ENCODE measurements at places on chromosomes 16 and 17.

- DNase-seq, result no peak
These were observed 74.9 kb upstream of the BCAR1 start for GRCh38 chr16:75326333-75326732.

DNA sequence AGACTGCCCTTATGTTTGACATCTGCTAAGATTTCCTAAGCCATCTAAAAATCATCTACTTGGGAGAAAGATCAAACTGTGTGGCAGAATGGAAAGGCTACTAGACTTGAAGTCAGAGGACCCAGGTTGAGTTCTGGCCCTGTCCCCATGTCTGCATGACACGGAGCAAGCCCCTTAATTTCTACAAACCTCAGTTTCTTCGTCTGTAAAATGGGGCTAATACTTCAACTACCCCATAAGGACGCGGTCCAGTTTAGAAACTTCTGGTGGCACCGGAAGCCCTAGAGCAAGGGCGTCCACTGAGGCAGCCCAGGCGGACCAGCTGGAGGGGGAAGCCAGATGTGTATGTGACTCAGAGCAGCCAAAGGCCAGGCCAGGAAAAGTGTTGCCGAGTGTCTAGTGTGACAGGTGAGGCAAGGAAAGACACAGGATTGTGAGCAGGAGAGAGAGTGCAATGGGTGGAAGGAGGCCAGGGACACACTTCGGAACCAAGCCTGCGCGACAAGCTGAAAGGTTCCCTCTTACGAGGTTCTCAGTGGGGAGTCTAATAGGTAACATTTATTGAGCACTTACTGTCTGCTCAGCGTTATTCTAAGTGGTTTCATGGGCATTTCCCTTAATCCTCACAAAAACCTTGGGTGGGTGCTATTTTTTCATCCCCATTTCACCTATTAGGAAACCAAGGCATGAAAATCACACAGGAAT is 17.8 kb upstream of the PITPNM3 start:
- DNase-seq, result no peak

DNA sequence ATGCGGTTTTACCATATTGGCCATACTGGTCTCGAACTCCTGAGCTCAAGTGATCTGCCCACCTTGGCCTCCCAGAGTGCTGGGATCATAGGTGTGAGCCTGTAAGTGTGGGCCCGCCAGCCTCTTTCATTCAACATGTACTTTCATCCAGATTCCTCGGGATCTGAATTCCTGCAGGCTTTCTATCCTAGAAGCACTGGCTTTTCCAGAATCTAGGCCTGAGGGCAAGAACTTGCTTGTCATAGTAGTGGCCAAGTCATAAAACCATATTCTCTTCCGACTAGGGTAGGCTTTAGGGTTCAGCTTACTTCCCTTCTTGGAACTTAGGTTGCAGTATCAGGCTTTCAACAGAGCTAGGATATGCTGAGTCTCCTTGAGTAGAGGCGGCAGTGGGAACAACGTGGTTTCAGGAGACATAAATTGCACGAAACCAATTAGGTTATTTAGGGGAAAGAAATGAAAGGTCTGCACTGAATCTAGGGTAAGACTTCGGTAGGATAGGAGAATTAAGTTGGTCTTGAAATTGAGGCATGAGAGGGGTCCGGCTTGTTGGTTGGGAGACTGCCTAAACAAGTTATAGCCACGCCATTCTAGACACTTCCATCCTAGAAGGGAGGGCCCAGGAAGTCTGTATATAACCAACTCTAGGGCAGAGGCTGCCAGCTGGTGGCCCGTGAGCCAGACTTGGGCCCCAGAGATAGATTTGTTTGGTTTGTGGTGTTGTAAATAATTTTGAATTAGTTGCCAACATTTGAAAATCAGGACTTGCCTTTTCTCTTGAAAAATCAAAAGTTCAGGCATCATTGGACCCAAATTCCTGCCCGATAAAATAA is 15.6 kb downstream of the SLC7A6 start:
- DNase-seq, result no peak

DNA sequence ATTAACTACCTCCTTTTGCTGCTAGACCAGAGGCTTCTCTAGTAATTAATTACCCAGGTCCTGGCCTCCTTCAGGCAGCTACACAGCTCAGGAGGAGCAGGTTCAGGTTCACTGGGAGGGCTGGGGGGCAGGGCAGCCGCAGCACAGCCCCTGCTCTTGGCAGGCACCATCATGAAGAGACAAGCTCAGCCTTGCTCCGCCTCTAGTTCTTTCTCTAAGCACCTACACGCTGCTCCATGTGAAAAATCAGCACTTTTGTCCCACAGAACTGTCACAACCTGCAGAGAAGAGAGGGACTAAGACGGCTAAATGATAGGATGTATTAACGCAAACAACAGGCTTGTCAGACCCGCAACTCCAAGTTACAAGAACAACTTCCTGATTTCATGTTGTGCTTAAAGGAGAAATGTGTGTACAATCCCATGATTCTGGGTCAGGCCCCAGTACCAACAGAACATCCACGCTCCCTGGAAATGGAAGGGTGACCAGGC is 53.4 kb downstream of the GRB2 start:
- peak; percentile 74 for DNase-seq

- no peak for DNase-seq
These were observed 31.5 kb upstream of the B4GALNT2 start for GRCh38 chr17:49101054-49101534.

DNA sequence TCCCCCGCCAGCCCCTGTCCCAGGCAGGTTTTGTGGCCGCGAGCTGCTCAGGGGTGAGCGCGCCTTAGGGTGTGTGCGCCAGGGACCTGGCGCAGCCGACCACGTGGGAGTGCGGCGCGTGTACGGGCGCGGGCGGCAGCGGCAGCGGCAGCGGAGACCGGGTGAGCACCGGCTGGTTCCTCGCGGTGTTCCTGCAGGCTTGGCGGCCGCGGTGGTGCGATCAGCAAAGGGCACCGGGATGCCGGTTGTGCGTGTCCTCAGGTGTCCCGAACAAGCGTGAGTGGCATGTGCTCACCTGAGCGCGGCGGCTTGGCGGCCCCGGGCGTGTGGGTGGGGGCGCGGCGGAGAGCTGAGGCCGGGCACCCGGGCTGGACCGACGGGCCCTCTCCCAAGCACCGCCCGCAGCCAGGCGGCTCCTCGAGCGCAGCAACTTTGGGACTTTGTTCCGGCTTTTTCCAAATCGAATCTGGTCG is 381 bp upstream of the HSD11B2 start:
- DNase-seq, result no peak

GRCh38 chr16:67845291-67846062 is 1.3 kb upstream of the NUTF2 start:
- peak; percentile 20 for DNase-seq

- DNase-seq, result peak; percentile 30
These were observed 759 bp upstream of the PAM16 start for GRCh38 chr16:4351880-4352279.

GRCh38 chr17:49745175-49746139 is 18.5 kb downstream of the FAM117A start:
- no peak for DNase-seq

DNA sequence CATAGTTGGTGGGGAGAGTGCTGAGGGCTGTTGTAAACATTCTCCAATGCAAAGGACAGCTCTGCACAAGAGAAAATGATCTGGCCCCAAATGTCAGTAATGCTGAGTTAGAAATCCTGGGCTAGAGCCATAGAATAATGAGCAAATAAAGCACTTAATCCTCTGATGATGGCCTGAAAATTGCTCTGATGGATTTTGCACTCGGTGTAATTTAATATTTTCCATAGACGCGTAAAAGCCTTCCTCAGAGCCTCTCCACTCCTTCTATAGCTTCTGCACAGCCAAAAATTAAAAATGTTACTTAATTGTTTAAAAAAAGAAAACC is 23.7 kb downstream of the FAM20A start:
- no peak for DNase-seq

DNA sequence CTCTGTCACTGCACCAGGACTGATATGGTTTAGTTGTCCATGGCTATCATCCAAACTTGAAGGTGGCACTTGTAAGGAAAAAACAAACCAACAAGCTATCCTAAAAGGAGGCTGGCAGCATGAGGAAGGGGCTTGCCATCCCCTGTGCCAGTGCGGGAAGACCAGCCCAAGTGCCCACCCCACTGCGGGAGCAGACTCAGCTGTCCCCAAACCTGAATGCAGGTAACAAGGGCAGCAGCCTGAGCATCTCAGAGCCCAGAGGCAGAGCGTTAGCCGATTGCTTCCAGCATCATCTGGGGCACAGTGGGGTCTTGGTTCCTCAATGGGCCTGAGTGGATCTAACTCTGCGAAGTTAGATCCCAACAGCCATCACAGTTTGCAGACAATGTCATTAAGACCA is 29.2 kb upstream of the C16orf78 start:
- no peak for DNase-seq

GRCh38 chr16:88424587-88425235 is 28.4 kb upstream of the ZFPM1 start:
- DNase-seq, result no peak

GRCh38 chr16:64469906-64470702 is 651.8 kb downstream of the CDH11 start:
- DNase-seq, result no peak

- DNase-seq, result peak; percentile 51
These were observed 43.2 kb downstream of the TSC2 start for GRCh38 chr16:2090777-2091546.

- DNase-seq, result no peak
These were observed 8.1 kb upstream of the TIMP2 start for GRCh38 chr17:78933025-78933958.

GRCh38 chr17:14616528-14616927 is 315.6 kb downstream of the HS3ST3B1 start:
- DNase-seq, result no peak

GRCh38 chr16:3541527-3542155 is 35.6 kb downstream of the NLRC3 start:
- DNase-seq, result no peak

DNA sequence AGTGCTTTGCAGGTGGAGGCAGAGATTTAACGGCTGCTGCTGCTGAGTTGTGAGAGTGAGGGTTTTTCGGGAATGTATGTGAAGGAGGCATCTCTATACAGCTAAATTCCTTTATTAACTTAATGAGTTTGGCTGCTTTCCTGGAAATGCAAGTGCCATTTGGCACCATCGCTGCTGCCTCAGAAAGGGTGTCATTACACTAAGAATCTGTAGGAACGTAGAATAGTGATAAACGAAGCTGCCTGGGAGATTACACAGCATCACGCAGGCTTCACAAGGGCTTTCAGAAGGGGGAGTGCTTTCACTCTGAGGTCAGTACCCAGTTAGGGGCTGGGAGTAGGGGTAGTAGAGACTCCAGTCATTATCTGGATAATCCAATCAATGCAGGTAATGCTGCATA is 14.1 kb upstream of the NLRP1 start:
- no peak for DNase-seq

DNA sequence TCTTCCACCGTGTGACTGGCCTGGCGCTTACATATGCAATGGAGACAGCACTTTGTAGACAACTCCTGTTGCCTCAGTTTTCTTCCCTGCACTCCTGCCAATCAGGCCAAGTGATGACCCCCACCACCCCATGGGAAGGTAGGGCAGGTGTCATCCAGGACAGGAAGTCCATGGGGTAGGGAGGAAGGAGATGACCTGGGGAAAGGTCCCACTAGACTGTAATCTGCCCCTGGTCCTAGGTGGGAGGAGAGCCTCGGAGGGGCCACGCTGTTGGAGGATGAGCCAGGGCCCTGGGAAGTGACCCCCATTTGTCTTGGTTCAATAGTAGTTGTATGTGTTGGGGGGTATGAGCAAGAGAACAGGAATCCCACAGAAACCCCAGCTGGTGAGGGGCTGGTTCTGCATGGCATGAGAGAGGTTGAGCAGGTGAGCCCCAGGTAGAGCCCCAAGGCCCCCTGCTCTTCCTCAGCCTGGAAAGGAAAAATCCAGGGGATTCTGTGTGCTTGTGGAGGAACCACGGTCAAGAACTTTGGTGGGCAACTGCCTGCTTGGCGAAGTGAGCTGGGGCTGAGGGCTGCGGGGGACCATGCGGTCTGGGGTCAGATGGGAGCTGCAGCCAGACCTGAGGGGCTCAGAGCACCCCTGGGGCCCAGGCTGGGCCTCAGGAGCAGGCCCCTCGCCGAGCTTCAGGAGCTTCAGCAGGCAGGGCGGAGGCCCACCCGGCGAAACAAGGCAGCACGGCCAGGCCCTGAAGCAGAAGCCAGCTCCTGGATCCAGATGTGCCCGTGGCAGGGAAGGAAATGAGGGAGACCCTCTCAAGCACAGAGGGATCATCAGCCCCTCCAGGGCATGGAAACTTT is 50.7 kb downstream of the NT5M start:
- no peak for DNase-seq

DNA sequence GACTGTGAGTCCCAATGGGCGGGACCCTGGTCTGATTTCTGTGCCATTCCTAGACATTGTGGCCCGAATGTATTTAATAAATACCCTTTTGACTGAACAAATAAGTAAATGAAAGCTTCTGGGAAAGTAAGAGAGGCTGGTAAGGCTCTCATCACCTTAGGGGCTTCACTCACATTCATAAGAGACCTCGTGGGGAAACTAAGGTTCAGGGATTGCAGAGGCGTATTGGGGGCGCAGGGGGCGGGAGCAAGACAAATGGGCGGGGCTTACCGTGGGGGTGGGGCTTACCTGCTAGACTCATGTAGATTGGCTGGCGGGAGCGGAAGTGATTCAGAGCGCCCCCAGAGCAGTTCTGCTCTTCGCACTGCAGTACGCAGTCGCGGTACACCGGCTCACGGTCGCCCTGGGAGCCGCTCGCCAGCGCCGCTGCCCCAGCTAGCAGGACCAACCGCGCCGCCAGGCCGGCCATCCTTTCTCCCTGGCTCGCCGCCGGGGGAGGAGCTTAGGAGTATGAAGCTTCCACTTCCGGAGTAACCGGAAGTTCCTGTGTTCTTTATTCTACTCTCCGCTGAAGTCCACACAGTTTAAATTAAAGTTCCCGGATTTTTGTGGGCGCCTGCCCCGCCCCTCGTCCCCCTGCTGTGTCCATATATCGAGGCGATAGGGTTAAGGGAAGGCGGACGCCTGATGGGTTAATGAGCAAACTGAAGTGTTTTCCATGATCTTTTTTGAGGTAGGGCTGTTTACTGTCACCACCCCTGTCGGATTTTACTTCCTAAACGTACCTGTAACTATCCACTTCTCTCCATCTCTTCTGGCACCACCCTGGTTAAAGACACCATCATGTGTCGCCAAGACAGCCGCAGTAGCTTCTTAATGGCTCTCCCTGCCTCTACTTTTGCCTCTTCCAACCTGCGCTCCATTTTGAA is at the start of gene PGAP3:
Gene PGAP3 (minus strand): TSS at position 512 of the 929 bp plus-strand sequence. CDS start 43 bp downstream, at position 469.
- peak; percentile 94 for DNase-seq

- DNase-seq, result no peak
These were observed 29.3 kb upstream of the GSG1L start for GRCh38 chr16:28092721-28093384.

GRCh38 chr17:45971698-45972141 is 27.3 kb upstream of the STH start:
- peak; percentile 52 for DNase-seq
